ENCODE measurements at places on chromosomes 2 and 18.

GRCh38 chr2:854460-854859 is 96.2 kb upstream of the SNTG2 start:
- DNase-seq = peak; percentile 52

GRCh38 chr18:74333091-74333490 is 17.5 kb downstream of the C18orf63 start:
- no peak for DNase-seq

DNA sequence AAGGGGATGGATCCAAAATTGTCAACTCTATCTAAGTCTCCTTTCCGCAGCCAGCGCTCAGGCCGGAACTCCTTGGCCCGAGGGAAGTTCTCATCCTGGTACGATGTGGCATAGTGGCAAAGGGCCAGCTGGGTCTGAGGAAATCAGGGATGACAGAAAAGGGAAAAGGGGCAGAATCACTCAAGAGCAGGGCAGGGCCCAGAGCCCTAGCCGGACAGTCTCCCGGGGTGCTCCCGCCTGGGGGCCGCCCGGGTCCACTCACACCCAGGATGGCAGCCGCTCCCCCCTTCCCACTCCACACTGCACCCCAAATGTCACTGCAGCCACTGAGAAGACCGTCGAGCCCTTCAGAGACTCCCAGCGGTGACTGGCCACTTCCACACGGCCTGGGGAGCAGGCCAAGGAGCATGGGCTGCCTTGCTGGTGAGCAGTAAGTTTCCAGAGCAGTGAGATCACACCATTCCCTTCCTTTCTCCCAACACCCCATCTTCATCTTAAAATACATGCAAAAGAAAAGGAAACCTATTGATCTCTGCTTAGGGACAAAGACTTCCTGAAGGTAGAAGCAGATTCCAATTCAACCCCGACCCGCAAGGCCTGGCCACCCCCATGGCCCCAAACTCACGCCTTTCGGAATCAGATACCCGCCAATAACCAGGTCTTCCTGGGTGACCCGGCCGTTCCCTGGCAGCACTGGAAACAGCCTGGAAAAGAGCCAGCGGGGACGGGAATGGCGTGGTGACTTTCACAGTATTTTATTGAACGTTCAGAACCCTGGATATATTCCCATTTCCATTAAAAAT is 26.7 kb downstream of the CYP27C1 start:
- DNase-seq = no peak

DNA sequence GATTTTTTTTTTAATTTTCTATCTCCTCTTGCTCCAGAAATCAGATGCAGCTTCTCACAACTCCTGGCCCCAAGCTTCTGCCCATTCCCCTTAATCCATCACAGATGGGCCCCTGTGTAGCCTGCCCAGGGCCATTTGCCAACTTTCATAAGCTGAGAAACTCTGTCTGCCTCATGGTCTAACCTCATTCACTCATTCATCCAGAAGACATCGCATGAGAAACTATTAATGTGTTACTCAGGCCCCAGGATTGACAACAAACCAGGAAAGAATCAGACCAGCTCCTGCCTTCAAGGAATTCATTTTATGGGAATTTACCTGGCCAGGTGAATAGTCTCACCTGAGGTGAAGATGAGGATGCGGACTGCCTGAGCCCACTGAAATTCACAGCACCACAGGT is 35.0 kb downstream of the SLC14A2 start:
- DNase-seq = no peak

DNA sequence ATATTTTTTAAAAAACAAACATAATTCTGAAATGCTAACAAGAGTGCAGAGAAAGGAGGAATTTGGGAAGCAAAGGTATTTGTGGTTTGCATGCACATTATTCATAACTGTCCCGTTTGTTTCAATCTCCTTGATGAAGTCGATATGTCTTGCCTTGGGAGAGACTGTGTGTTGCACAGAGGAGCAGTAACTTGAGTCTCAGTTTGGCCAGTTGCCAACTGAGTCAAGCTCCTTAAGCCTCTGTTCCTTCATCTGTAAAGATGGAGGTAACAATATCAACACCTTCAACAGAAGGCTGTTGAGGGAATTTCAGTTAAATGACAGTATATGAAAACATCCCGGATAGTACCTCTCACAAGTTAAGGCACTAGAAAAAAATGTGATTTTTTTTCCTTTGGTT is 226.2 kb downstream of the ASXL3 start:
- DNase-seq = no peak

DNA sequence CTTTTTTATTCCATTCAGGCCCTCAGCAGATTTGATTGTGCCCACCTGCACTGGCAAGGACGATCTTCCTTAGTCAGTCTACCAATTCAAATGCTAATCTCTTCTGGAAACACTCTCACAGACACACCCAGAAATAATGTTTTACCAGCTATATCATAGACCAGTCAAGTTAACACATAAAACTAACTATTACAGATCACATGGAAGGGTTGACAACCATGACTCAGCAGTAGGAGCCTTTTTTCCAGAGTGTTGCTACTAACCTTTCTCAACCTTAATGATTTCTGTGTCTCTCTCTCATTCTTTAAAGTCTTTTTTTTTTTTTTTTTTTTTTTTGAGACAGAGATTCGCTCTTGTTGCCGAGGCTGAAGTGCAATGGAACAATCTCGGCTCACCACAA is 143.5 kb upstream of the MSH6 start:
- DNase-seq = no peak

GRCh38 chr2:72038524-72038923 is 109.1 kb downstream of the CYP26B1 start:
- DNase-seq = no peak

DNA sequence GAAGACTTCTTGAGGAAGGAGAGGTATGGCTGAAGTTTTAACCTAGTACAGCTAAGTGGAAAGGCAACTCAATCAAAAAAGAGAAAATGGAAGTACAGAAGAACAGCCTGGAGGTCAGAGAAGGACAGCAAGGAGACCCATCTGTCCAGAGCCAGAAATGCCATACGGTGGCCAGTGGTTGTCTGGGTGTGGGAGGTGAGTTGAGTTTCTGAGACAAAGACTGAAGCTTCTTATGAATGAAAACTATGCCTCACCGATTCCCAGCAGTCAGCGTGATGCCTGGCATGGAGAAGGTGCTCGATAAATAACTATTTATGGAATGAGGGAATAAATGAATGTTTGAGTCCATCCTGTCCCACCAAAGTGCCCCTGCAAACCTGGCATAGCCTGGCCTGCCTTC is 98.8 kb downstream of the MRO start:
- DNase-seq = no peak

GRCh38 chr18:25875551-25876240 is 214.7 kb downstream of the SS18 start:
- DNase-seq = no peak

- DNase-seq = no peak
Observed at GRCh38 chr2:8111193-8111592, 570.7 kb upstream of the ID2 start.

DNA sequence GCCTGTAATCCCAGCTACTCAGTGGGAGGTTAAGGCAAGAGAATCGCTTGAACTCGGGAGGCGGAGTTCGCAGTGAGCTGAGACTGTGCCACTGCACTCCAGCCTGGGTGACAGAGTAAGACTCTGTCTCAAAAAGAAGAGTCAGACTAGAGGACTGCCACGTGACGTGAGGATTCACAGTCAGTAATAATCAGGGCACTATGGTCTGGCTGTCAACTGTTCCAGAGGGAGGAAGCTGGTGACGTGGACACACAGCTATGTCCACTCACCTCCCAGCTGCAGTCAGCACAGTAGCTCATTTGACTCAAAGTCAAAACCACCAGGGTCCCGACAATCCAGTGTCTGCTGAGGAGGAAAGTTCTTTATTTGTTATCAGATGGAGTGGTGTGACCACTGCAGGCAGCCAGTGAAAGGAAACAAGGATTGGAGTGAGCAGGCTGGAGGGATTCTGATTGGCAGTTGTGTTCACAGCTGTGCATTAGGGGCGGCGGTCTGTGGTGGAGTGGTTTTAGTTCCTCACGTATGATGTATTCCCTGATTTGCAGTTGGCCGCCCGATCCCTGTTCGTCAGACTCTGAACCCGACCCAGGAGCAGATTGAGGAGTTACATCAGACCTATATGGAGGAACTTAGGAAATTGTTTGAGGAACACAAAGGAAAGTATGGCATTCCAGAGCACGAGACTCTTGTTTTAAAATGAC is 37.9 kb downstream of the MOGAT1 start:
- DNase-seq = peak; percentile 23

DNA sequence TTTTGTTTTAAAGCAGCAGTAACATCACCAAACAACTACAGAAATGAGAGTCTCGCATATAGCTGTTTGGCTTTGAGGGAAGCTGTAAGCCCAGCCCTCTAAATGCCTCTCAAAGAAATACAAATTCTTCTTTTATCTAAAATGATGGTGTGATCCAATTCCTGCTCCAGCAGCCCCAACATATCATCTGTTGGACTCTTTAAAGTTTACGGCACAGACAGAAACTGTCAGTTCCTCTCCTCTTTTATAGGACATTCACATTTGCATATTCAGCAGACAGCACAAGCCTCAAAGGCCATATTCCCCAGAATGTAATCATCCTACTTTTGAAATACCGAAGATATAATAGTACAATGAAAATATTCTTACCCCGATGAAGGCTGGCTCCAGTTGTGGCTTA is 216.9 kb upstream of the REV1 start:
- DNase-seq = no peak

- peak; percentile 58 for DNase-seq
Observed at GRCh38 chr2:28586867-28587266, 91.0 kb downstream of the PLB1 start.

DNA sequence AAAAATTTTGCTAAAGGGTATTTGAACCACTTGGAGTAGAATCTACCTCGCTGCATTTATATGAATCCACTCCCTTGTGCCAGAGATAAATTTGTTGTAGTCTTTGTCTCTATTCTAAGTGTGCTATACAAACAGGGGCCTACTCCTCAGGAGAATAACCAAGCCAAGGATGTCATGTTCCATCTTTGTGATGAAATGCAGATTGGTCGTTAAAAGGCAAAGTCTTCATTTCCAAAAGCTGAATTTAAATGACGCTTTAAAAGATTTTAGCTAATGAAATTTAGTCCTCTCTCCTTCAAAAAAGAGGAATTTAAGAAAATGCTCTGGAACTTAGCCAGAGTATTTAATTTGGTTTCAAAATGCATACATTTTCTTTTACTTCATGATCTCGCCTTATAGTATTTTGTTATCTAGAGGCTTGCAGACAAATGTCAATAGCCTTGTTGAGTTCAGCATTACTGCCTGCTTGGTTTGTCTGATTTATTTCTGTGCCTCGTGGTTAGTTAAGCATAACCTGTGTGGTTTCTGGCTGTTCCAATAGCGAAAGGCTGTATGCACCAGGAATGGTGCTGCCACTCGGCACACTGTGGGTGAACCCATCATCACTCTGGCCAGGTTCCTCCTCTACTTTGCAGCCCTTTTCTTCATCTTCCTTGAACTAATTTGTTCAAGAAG is 417.6 kb downstream of the ZNF521 start:
- DNase-seq = no peak

DNA sequence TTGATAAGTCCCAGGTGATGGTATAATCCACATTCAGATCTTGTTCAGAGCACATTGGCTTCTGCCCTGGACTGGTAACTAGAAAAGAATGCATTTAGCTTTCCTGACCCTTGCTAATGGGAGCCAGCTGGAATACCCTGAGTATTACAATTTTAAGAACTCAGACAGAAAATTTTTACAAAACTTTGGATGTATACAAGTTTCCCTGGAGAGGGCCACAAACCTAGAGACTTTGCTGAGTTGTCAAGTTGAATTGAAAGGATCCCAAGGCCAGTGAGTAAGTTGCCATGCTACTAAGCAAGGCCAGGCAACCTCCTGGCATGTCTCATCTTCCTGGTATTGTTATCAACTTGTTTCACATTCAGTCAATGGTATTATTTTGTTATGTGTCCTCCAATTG is 20.0 kb upstream of the NABP1 start:
- no peak for DNase-seq

DNA sequence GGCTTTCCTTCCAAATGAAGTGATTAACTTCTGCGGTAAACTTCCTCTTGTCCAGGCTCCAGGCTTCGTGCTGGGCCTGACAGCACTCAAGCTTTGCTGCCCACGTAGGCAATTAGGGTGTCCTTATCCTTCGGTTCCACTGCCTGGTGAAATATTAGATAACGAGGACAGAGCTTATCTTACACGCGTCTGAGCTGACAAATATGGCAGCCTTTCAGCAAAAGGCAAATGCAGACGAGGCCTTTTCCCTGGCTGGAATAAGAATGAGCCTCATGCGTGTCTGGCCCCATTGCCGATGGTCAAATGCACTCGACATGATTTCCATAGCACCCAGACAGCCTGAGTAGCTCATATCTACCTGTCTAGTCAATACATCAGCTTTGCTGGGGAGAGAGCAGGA is 141.5 kb downstream of the FAM210A start:
- DNase-seq = no peak

DNA sequence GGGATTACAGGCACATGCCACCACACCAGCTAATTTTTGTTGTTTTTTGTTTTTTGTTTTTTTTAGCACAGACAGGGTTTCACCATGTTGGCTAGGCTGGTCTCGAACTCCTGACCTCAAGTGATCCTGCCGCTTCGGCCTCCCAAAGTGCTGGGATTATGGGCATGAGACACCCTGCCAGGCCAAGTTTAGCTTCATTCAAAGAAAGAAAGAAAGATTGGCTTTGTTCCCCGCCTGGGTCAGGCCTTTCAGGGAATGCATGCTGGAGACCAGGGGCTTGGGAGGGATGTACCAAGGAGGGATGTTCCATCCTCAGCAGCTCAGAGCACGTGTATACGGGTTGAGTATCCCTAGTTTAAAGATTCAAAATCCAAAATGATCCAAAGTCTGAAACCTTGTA is 283.0 kb downstream of the ALPK2 start:
- no peak for DNase-seq

GRCh38 chr2:28201671-28202180 is 190.9 kb upstream of the FOSL2 start:
- no peak for DNase-seq

DNA sequence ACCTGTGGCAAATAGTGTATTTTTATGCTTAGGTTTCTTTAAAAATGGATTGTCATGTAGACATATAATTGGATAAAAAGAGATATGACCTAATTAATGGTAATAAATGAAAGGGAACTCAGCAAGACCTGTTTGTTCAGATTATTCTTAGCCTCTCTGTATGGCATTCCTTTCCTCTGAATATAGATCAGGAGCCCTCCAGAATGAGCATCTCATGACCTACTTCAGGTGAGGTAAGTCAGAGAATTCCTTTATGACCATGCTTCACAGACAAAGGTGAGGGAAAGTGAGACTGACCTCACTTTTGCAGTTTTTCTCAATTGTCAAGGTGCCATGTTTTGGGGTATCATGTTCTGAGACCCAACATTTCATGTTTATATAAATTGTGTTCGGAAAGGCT is 1744.3 kb upstream of the PIK3C3 start:
- DNase-seq = no peak

GRCh38 chr2:31139671-31140070 is 1.4 kb upstream of the GALNT14 start:
- DNase-seq = no peak

GRCh38 chr2:234135750-234136221 is 85.3 kb downstream of the SPP2 start:
- DNase-seq = peak; percentile 72

GRCh38 chr2:172972005-172972619 is 103.5 kb upstream of the MAP3K20 start:
- peak; percentile 71 for DNase-seq

- DNase-seq = no peak
Observed at GRCh38 chr2:66545258-66545657, 110.3 kb downstream of the MEIS1 start.
